ENCODE measurements at places on chromosomes 1 and 21.

DNA sequence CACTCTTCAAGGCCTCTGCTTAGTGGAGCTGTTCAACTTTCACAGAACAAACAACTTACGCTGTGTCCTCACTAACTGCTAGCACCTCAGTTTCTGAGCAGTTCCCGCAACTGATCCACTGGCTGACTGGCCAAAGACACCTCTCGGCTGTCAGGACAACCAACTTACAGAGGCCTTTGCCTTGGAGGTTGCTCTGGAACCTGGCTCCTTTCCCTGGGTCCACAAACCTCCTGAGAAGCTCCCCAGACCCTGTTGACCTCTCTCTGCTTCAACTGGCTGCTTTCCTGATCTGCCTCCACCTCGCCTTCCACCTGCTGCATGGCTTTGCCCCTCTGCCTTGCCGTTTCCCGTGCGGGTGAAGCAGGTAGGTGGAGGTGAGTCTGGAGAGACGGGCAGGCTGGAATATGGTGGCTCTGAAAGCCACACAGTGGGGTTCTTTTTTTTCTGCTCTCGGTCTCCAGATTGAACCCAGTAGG lies 13.0 kb downstream of the BTBD19 start:
- no peak for DNase-seq

- DNase-seq, result no peak
Observed at GRCh38 chr1:171717062-171717718, 24.7 kb downstream of the VAMP4 start.

GRCh38 chr21:15549671-15550070 lies 180.1 kb upstream of the USP25 start:
- no peak for DNase-seq

GRCh38 chr1:192739476-192740184 lies 69.2 kb upstream of the RGS2 start:
- DNase-seq, result no peak

DNA sequence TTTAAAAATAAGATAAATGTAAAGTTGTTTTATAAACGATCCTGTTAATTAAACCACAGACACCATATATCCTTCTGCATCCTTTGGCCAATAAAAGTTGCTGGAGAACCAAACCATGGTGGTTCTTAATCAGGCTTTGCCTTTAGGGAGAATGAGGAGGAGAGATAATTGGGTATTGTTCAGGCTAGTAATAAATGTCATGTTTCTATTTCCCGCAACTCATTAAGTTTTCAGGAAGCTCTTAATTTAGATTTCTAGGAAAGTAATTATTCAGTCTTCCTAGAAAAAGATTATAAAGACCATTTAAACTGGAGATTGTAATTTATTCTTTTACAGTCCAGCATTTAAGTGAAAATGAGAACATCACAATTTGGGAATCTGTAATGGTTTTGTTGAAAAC lies 34.5 kb downstream of the RAB4A start:
- DNase-seq, result no peak

- no peak for DNase-seq
Observed at GRCh38 chr1:186094172-186094571, 280.9 kb downstream of the TPR start.

DNA sequence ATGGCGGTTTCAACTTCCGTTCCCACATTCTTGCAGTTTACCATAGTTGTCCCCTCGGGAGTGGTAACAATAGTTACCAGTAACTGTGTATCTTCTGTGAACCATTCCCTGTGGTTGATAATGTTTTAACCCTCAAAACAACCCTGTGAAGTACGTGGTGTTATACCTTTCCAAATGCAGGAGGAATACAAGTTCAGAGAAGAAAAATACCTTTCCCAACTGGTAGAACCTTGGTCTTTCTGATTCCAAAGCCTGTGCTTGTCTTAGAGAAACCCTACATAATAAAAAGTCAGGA lies 789 bp downstream of the BTF3L4 start:
- no peak for DNase-seq

- DNase-seq, result peak; percentile 34
Observed at GRCh38 chr1:206769304-206769731, 1.3 kb upstream of the IL19 start.

GRCh38 chr1:212928323-212929291 lies 21.7 kb upstream of the VASH2 start:
- DNase-seq, result no peak

GRCh38 chr1:232016616-232017015 lies 390.0 kb downstream of the DISC1 start:
- DNase-seq, result no peak

DNA sequence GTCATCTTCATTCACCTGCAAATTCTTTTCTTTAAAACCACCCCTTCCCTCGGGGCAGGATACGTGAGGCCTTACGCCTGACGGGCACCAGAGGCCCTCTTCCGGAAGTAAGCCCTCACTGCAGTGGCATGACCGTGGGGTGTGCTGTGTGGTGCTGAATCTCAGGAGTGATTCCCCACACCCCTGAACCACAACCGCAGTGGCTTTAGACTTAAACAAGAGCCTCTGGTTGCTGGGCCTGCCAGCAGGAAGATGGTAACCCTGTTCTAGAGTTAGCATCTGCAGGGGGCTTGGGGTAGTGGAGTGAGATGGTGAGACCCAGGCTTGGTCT lies 12.1 kb downstream of the BSND start:
- DNase-seq, result no peak

GRCh38 chr21:37742532-37742931 lies 173.7 kb downstream of the KCNJ6 start:
- DNase-seq, result no peak

DNA sequence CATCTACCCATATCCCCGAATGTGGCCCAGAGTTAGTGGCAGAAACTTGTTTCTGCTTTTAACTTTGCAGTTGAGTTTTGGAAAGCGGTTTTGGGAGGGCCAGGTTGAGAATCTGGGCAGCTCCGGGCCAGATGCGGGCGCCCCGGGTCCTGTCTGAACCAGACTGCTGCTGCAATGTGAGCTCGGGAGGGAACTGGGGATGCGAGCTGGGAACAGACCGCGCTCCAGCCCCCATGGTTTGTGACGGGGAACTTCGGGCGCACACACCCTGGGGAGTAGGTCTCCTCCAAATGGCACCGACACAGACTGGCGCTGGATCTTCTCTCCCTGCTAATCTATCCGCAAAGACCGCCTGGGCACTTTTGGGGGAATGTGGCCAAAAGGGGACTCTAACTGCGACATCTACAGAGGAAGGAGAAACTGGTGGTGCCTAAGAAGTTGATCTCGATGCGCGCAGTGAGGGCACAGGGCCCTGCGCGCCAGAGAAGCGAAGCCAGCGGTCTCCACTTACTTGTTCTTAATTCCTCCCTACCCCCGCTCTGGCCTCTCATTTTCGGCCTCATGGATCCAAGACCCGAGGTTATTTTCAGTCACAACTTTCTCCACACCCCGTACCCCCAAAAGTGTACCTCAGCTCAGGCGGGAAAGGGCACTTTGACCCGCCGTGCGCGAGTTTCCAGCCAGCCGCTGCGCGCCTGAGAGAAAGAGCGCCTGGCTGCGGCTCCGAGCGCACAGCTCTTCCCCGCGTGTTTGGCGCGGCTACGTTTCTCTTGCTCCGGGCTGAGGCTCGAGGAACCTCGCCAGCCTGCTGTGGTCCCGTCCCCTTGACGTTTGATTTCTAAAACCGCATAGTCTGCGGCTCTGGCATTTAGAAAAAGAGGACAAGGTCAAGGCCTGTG lies 411.0 kb upstream of the ESRRG start:
- no peak for DNase-seq

DNA sequence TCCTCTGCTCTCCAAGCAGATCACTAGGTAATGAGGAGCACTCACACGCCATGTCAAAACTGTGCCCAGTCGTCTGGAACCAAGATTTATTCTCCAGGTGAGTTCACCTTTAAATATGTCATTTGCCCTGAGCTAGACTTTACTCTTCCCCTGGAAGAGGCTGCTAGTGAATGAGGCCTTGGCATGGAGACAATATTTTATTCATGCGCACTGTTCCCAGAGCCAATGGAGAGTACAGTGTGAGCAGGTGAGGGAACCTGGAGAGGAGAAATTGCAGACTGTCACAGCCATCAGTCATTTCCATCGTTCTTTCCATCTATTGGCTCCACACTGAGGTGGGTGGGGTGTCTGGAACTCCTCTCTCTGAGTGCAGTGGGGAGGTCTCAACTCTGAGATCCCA lies 333.6 kb downstream of the KCNH1 start:
- no peak for DNase-seq

GRCh38 chr21:26914557-26914956 lies 52.3 kb downstream of the ADAMTS5 start:
- DNase-seq, result no peak

DNA sequence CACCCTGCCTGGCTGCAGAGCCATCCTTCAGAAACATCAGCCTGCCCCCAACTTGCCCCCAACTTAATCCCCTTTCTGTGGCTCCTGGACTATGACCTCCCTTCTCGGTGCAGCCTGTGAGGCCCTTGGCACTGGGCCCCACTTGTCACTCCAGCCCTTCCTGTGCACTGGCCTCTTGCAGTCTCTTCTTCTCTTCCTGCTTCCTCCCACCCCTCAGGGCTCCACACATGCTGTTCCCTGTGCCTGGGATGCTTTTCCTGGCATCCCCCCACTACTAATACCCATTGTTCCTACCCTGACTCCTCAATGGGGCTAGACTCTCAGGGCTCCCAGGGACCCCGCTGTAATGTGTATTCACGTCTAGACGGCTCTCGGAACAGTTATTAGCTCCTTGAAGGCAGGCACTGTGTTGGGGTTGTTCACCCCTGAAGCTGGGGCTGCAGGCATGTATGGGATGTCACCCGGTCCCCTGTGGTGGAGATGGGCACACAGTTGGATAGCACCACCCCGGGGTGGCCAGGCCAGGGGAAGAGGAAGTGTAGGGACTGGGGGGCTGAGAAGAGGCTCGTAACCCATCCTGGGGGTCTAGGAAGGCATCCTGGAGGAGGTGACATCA lies 4.5 kb downstream of the LDLRAD1 start:
- DNase-seq, result no peak

DNA sequence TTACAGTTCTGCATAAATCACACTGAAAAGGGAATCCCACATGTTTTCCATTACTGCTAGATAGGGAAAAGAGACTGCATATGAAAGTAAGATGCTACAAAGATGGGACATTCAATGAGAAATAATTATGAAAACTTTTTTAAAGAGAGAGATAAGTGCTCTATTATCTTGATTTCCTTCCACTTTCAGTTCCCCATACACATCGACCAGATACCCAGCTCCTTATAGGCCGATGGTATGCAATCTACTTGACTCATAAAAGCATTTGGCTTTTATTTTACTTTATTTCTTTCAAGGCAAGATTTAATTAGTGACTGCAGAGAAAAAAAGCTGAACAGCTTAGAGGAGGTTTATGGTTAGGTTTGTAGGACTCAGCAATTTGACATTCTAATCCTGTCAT lies 13.1 kb downstream of the BRINP2 start:
- no peak for DNase-seq

- DNase-seq, result no peak
Observed at GRCh38 chr1:200707116-200707515, 31.6 kb upstream of the CAMSAP2 start.

- peak; percentile 13 for DNase-seq
Observed at GRCh38 chr1:68049941-68050878, at the start of gene DIRAS3. Gene DIRAS3, minus strand, starts transcription at chr1:68050627. Its CDS starts 3,330 bp downstream, at chr1:68047297.

GRCh38 chr1:173917635-173918493 lies 737 bp upstream of the SERPINC1 start:
- DNase-seq, result no peak

- no peak for DNase-seq
Observed at GRCh38 chr1:157291083-157291482, 152.9 kb upstream of the ETV3 start.

GRCh38 chr1:14535619-14536355 lies 62.7 kb upstream of the KAZN start:
- DNase-seq, result no peak

- no peak for DNase-seq
Observed at GRCh38 chr1:24189528-24189927, 2.4 kb upstream of the IFNLR1 start.

GRCh38 chr1:172549621-172550280 lies 16.8 kb downstream of the SUCO start:
- no peak for DNase-seq

GRCh38 chr1:236639686-236640085 lies 35.4 kb upstream of the HEATR1 start:
- DNase-seq, result no peak

DNA sequence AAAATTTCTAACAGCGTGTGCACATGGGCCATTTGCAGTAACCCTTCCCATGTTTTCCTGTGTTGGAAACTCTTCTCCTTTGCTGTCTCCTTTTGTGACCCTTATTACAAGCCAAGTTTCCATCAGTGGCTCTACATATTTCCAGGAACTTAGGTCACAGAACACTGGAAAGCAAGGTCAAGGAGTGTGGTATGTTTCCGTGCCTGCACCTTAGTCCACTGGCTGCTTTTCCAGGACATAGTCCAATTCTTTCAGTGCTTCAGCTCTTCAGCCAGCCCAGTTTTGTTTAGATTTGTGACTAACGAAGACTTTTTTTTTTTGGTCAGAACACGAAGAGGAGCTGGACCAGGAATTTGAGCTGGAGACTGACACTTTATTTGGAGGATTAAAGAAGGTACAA lies 33.8 kb downstream of the HHAT start:
- no peak for DNase-seq

DNA sequence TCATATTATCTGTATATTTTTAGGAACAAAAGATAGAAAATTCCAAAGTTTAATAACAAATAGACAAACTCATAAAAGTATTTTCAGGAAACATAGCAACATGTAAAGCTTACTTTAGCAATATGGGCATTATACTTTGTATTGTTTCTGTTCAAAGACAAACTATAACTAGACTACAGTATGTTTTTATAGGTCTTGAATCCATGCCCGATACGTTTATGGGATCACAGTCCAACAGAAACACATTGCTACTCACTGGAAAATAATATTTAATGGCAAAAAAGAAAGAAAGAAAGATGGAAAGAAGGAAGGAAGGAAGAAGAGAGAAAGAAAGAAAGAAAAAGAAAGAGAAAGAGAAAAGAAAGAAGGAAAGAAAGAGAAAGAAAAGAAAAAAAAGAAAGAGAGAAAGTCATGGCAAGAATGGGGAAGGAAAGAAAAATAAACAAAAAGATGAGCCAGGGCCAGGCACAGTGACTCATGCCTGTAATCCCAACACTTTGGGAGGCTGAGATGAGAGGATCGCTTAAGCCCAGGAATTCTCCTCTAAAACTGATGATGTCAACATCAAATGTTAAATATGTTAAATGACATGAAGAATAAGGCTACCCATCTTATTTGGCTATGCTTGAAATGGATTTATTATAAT lies 32.7 kb downstream of the TM2D1 start:
- DNase-seq, result no peak

DNA sequence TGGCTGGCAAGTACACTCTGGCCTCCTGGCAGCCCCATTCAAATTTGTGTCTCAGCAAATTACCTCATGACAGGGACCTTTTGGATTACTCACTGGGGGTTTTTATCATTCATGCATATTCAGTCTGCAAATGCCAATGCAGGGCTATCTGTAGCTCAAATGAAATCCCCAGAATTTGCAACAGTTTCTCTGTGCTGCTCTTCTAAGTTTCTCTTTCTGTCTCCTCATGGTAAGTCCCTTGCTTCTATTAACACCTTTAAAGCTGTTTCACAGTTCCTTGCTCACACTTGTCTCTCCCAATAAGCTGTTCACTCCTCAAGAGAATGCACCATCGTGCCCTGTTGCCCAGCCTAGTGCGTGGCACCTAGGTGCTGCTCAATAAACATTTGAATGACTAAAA lies 3.3 kb upstream of the FAM78B start:
- no peak for DNase-seq

All from SW480 (cell line).